ENCODE measurements at places on chromosomes 13 and 19.

GRCh38 chr19:23286477-23286876 lies 36.3 kb upstream of the ZNF724 start:
- no peak for DNase-seq

DNA sequence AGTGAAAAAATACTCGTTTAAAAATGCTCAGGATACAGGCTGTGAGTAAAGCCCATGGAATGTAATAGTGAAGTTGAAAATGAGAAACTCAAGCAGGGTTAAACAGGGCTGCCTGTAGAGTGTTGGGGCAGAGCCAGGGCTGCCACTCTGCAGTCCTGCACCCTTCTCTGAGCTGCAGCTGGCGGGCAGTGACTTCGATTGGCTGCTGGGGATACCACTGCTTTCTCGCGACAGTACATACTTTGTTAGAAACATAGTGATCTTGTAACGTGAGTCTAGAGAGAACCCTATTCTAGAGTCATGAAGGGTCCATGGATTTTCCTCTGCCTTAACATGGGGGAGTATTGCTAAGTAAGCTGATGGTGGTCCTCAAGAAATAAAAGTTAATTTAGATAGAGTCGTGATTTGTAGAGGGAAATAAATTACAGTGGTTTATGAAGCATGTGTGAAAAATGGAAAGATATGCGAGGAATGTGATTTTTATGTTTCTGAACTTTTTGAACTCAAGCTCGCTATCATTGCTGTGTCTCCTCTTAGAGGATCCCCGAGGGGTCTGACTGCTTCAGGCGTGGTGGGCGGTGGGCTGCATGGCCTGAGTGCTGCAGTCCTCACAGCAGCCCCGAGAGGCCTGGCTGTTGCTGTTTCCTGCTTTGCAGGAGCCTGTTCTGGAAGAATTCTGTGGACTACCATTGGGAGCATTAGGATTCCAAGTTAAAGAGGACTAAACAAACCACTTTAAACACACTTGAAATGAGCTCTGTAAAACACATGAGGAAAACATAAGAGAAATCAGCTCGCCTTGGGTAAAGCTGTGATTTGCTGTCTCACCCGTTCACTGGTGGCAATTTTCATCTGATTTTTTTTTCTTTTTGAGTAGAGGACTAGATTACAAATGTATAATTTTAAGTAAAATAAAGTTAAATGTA lies 95.7 kb downstream of the ARHGEF7 start:
- peak; percentile 47 for DNase-seq

DNA sequence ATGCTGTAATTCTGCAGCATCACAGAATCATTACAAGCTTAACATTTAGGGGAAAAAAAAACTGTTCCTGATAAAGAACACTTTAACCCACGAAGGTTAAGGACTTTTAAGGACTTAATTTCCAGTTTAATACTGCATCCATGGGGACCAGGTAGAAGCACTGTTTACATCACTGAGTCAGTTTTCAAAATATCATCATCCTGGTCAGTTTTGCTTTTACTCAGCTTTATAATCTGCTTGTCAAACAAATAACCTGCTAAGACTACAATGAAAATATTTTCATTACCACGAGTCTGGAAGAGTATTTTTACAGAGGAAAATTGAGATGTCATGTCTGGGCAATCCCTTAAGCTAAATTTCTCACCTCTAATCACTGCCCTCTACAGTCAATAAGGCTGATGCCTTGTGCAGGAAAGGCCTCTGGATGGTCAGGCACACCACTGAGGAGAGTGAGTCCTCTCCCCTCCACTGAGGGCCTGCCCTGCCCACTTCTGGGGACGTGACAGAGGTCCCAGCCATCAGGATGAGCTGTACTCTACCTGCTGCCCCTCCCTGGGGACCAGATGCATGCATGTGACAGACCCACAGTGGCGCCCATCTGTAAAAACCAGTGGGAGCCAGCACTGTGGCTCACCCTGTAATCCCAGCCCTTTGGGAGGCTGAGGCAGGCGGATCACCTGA lies 31.0 kb downstream of the FOXO1 start:
- no peak for DNase-seq

DNA sequence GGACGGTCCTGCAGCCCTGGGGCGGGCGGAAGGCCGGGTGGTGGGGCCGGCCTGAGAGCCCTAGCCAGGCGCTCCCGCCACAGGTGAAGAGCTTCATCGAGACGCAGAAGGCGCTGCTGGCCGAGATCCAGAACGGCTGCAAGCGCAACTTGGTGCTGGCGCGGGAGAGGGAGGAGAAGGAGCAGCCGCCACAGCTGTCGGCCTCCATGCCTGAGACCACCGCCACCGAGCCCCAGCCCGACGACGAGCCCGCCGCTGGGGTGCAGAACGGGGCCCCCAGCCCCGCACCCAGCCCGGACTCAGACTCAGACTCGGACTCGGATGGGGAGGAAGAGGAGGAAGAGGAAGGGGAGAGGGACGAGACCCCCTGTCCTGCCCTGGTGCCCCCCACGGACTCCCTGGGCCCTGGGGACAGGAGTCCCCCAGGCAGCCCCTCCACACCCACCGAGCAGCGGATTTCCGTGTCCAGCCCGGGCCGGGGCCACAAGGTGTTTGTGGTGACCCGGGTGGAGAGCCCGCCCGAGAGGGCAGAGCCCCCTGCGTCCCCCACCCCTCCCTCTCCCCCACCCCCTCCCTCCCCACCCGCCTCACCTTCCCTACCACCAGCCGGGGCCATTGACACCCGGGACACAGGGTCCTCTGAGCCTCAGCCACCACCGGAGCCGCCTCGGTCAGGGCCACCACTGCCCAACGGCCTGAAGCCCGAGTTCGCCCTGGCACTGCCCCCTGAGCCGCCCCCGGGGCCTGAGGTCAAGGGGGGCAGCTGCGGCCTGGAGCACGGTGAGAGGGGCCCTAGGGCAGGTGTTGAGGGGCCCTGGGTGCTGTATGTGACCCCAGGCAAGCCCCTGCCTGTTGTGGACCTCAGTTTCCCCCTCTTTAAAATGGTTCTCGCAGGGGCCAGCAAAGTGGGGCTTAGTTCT lies 15.3 kb downstream of the NKPD1 start:
- DNase-seq = no peak

DNA sequence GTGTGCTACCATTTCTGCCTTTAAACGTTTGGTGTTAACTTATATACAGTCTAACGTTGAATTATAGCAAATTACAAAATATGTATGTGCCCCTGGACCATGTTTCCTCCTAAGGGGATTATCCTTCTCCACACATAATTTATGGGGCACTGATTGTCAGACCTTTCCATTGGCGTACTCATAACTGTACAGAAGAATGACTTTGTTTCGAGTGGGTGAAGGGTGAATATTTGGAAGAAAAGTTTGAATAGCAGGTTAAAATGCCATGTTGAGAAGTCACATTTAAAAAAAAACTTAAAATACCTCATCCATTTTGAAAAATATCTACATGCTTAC lies 58.8 kb downstream of the SLC10A2 start:
- DNase-seq = no peak

GRCh38 chr19:42497492-42498168 lies 30.7 kb downstream of the CEACAM1 start:
- no peak for DNase-seq

- no peak for DNase-seq
Observed at GRCh38 chr13:23673354-23673753, 103.1 kb downstream of the TNFRSF19 start.

- DNase-seq = no peak
Observed at GRCh38 chr13:27374650-27375049, 49.8 kb upstream of the GTF3A start.

DNA sequence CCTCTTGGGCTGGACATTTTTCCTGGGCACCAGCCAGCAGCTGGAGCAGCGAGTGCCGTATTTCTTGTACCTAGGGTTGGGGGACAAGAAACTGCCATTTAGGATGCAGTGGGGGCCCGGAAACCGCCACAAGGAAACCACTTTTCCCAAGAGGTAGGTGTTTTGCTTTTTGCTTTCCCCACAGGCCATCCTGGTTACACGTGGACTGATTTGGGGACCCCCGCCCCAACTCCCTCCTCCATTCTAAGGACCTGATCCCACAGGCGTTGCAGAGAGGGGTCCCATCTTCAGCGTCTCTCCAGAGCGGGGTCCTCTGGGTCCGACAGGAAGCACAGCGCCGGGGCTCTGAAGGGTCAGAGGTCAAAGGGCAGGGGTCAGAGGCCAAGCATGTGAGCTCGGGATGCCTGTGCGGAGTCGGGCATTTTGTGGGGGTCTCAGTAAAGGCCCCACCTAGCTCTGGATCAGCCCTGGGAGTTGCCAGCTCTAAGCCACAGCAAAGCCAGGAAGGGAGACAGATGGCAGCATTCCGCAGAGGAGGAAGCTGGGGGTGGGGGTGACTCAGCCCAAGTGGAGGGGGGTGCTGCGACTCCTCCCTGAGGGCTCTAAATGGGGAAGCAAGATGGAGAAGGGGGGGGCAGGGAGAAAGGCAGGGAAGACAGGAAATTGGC lies 4.3 kb downstream of the ZGLP1 start:
- DNase-seq = no peak

DNA sequence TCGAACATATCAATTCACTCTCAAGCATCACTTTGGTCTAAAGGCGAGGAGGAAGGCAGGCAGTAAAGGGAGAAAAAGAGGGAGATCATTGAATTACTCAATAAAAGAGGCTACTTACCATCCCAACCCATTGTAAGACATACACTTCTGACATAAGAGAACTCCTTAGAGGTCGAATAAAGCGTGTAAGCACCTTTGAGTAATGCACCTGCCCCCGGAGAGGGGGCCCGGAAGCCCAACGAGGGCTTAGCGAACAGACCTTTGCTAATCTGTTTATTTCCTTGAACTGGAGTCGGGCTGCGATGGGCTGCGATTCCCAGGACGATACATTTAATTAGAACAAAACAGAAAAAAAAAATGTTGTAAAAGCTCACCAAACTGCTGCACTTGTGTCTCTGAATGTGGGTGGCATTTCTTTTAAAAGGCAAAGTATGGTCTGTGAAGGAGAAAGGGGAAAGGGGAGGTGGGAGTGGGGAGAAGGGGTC lies 3.0 kb downstream of the ZC3H4 start:
- no peak for DNase-seq

DNA sequence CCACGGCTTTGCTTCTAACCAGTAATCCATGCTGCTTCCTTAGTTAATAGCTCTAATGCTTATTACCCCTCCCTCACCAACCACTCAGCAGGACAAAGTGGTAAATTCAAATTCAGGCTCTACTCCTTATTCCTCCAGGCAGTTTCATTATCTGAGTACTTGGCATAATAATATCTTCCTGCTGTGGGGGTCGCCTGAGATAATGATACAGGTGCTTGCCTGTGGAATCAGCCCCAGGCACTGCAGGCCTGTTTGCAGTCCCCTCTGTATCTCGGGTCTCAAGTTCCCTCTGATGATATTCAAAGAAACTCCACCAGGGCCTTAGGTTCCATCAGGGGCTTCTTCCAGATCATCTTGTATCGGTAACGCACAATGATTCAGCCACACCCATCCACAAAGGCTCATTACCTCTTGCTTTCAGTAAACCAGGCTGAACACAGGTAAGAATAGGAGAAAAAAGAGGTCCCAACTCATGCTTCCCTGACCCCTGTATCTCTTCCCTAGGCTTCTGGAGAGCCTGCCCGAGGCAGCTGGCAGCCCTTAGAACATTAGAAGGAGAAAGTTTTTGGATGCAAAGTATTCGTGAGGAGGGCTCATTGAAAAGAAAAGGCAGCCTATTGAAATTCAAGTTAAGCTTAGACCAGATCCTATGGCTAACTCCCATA lies 14.3 kb upstream of the FOXO1 start:
- no peak for DNase-seq

DNA sequence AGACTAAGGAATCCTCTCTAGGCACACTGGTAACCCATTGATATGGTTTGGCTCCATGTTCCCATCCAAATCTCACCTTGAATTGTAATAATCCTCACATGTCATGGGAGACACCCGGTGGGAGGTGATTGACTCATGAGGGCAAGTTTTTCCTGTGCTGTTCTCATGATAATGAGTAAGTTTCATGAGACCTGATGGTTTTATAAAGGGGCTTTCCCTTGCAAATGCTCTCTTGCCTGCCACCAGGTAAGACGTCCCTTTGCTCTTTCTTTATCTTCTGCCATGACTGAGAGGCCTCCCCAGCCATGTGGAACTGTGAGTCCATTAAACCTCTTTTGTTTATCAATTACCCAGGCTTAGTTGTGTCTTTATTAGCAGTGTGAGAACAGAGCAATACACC lies 81.4 kb upstream of the GPC6 start:
- no peak for DNase-seq

- DNase-seq = no peak
Observed at GRCh38 chr13:51045451-51045850, 65.6 kb downstream of the C13orf42 start.

DNA sequence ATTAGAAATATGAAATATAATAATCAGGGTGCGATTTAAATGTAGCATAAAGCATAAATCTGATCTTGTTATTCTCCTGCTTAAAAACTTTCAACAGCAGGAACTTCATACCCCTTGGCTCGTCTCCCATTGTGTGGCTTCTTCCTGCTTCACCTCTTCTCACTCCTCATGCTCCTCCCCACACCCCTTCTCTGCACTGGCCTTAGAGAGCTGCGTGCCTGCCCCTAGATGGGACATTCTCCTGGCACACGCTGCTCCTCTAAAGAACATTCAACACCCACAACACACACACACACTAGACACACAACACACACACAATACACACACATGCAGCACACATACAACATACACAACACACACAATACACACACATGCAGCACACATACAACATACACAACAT lies 104.6 kb upstream of the RAP2A start:
- DNase-seq = no peak

- no peak for DNase-seq
Observed at GRCh38 chr19:28898249-28898648, 314.7 kb downstream of the UQCRFS1 start.

DNA sequence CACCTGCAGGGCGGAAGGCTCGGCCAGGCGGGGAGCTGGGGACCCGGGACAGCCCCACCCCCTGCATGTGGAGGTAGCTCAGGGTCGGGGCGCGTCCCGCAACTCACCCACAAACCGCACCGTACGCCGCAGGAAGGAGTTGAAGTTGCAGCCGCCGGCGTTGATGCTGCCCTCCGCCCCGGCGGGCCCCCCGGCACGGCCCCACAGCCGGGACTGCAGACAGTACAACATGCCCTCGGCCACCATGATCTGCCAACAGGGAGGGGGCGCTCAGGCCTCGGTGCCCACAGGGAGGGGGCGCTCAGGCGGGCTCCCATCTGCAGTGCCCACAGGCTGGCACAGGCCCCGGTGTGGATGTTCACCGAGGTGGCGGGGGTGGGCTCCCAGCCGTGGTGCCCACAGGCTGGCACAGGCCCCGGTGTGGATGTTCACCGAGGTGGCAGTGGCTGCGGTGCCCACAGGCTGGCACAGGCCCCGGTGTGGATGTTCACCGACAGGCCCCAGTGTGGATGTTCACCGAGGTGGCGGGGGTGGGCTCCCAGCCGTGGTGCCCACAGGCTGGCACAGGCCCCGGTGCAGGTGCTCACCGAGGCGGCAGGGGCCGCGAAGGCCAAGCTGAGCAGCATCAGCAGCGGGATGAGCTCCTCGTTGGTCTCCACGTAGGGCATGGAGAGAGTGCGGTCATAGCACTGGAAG lies 6.5 kb downstream of the PLPPR3 start:
- no peak for DNase-seq

Measured in HS-5 (cell line).